ENCODE measurements at places on chromosomes 1 and 21. TPM values are rescaled to one million over a fixed set of nuclear protein-coding genes. Genes with fewer than 3 reads are reported as not detected.

Gene LCE2B
- not detected for total RNA-seq

Gene WLS
- total RNA-seq, result 0.11 TPM

Gene DRAXIN
- 0.13 TPM for total RNA-seq

Gene OR14A2
- not detected for total RNA-seq

Gene PALMD
- not detected for total RNA-seq
